Fibroblast of skin of left quadriceps (primary cell): ENCODE measurements at places on chromosomes 2 and 18.

- no peak for DNase-seq
Observed at GRCh38 chr18:47775961-47776360, 154.5 kb downstream of the SMAD2 start.

- no peak for DNase-seq
Observed at GRCh38 chr18:79507076-79507545, 111.4 kb downstream of the NFATC1 start.

DNA sequence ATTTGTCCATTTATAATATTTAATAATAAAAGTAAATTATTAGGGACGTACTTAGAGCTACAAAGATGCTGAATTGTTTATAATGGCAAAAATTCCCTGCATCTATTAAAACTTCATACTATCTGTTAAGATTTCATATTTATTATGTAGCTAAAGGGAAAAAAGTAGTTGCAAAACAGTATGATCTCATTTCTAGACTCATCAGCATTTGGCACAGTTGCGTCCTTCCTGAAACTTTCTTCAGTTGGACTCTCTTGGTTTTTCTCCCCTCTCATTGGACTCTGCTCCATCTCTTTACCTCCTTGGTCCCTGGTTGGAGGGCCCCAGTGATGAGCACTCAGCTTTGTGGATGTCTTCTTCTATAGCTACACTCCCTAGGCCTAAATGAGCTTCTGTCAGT is 99.6 kb downstream of the TMEM247 start:
- no peak for DNase-seq

DNA sequence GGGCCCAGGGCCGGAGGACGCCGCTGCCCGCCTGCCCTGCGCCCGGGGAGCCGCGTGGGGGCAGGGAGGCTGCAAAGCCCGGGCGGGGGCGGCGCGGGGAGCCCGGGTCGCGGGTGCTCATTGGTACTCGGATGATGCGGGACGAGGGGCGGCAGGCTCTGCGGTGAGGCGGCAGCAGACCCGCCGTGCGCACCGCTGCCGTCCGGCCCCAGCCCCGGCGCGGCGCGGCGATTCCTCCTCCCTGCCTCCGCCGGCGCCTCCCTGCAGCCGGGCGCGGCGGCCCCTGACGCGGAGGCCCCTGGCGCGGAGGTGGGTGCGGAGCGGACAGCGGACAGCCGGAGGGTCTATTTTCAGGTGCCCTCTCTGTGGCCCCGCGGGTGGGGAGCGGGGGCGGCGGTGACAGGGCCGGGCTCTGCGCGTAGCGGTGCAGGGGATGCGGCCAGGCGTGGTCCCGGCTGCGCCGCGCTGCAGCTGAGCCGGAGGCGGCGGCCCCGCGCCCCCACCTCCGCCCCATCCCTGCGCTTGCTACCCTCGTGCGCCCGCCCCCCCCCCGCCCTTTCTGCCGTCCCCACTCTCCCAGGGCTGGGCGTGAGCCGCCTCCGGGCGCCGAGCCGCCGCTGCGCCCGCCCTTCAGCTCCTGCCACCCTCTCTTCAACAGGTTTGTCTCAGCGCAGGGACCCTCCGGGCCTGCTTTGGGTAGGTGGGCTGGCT is 640 bp downstream of the SPTBN1 start:
- DNase-seq: no peak

DNA sequence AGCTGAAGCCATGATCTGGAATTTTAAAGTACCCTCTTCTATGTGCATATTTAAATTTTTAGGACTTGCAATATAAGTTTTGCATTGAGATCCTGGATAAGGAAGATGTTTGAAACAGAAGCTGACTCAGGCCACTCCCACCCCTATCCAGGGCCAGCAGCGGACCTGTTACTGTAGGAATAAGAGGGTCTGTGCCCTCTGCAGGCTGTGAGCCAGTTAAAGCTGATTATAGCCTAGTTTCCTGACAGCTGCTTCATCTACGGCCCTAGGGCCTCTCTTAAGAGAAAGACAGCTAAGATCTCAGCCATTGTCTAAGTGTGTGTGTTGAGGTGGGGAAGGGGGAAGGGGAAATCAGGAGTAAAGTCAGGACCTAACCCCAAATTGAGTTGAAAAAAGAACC is 234.0 kb downstream of the HAUS1 start:
- DNase-seq: no peak

DNA sequence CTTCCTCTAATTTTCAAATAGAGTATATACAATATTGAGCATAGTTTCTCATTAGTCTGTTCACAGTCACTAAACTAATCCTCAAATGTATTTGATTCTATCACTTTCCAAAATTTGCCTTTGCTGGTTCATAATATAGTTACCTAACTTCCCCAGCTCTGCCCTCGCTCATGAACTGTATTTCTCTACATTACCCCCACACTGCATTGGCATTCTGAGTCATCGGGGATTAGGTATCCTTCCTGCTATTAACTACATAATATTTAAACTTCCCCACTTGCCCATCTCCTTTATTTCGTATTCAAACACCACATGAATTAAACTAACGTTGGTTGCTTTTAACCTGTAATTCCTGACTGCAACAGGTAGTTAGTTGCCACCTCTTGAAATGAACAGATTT is 14.8 kb upstream of the CLASP1 start:
- DNase-seq: no peak

DNA sequence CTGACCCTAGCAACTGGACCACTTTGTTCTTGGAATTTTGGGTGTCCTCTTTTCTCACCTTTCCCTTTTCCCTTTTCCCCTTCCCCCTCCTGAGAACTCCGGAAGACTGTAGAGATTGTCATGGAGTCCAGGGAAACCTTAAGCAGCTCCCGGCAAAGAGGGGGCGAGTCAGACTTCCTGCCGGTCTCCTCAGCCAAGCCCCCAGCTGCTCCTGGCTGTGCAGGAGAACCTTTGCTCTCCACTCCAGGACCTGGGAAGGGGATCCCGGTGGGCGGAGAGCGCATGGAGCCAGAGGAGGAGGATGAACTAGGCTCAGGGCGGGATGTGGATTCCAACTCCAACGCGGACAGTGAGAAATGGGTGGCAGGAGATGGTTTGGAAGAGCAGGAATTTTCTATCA is 20.5 kb downstream of the SETBP1 start:
- no peak for DNase-seq

GRCh38 chr2:240300261-240300821 is 135.1 kb upstream of the GPC1 start:
- DNase-seq: no peak

- no peak for DNase-seq
Observed at GRCh38 chr2:126978333-126978732, 79.6 kb downstream of the TEX51 start.
